Temporal lobe (tissue), 4 donors: ENCODE measurements at places on chromosomes 5 and 9. TPM values are rescaled to one million over a fixed set of nuclear protein-coding genes. Genes with fewer than 3 reads are reported as not detected.

CXCL14 gene
- 9.3 TPM for total RNA-seq

ENTPD2 gene
- total RNA-seq, result 0.25 TPM

SLC31A2 gene
- 3.7 TPM for total RNA-seq

PAXX gene
- 14.8 TPM for total RNA-seq

MATR3 gene
- total RNA-seq, result 631 TPM

C5orf46 gene
- not detected for total RNA-seq

FOXD4L3 gene
- not detected for total RNA-seq

PCDHA1 gene
- 6.6 TPM for total RNA-seq

IFNA21 gene
- not detected for total RNA-seq

LNPEP gene
- 57.3 TPM for total RNA-seq

TPPP gene
- total RNA-seq, result 12.5 TPM

PAEP gene
- total RNA-seq, result not detected

COX7C gene
- total RNA-seq, result 175 TPM

CDKN2B gene
- total RNA-seq, result 0.25 TPM

PAPPA gene
- under 0.01 TPM for total RNA-seq

BAAT gene
- total RNA-seq, result under 0.01 TPM

RUSC2 gene
- total RNA-seq, result 45.2 TPM

OR1J4 gene
- not detected for total RNA-seq
